ENCODE measurements at places on chromosomes 5 and 9. TPM values are rescaled to one million over a fixed set of nuclear protein-coding genes. Genes with fewer than 3 reads are reported as not detected.

Gene MAPKAP1
- 76.1 TPM for polyA plus RNA-seq

Gene RUFY1
- 34.2 TPM for polyA plus RNA-seq

Gene CARTPT
- not detected for polyA plus RNA-seq

Gene HTR1A
- polyA plus RNA-seq: not detected

Gene IRX4
- polyA plus RNA-seq: not detected

Gene CCNH
- 55.7 TPM for polyA plus RNA-seq

Gene CDO1
- polyA plus RNA-seq: not detected

Gene TMEM171
- not detected for polyA plus RNA-seq

Gene IQGAP2
- polyA plus RNA-seq: 9.8 TPM

Gene RACK1
- 2,512 TPM for polyA plus RNA-seq

Gene MPDZ
- polyA plus RNA-seq: not detected

Gene CCDC152
- polyA plus RNA-seq: 4.3 TPM

Gene FOXD4L6
- polyA plus RNA-seq: not detected

Measured in naive B cell (primary cell).